ENCODE measurements at places on chromosomes 3 and 15.

- DNase-seq = peak; percentile 36
Measured at GRCh38 chr3:100048248-100048647, 66.1 kb downstream of the FILIP1L start.

DNA sequence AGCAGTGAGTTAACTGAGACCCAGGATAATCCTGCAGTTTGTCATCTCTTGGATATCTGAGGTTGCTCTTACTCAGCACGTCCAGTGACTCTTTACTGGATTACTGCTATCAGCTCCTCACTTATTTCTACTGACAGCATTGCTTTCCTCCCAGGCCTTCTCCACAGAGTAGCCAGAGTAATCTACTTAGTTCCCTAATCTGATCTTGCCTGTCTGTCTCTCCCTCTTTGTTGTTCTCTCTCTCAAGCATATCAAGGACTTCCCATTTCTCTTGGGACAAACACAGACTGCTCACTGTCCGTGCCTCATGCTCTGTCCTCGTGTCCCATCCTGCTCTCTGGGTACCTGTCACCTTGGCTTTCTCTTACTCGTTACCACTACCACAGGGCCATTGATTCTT is 376.2 kb downstream of the FEZF2 start:
- DNase-seq = no peak

DNA sequence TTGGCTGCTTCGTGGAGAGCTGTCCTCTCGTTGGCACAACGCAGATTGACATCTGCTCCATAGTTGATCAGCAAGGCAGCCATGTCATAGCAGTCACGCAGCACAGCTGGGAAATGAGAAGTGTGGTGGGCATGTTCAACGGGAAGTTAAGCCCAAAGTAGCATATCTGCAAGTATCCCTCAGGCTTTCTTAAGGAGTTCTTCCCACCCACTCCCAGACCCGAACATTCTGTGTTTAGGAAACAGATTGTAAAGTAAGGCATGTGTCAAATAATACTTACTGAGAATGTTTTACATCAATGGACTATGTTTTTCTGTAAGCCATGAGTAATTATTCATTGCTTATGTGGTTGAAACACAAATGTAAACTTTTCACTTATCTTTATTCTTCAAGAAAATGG is 9.2 kb downstream of the ASB14 start:
- no peak for DNase-seq

GRCh38 chr3:10706156-10706739 is 109.8 kb upstream of the SLC6A11 start:
- no peak for DNase-seq

DNA sequence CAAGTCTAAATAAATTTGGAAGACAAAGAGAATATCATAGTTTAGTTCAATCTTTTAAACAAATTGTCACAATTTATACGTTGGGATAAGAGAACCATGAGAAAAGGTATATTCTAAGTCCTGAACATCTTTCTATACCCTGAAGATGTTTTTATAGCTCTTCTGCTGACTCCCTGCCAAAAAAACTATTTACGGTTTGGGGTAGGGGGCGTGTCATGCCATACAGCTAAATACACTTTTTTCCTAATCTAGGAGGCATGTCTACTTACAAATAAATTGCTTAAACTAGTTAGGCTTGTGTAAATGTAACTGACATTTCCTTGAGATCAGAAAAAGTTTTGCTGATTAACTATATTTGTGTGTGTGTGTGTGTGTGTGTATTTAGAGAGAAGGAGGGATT is 163.3 kb downstream of the PGPEP1L start:
- DNase-seq = no peak

- DNase-seq = no peak
Measured at GRCh38 chr3:31968369-31968926, 12.6 kb downstream of the OSBPL10 start.

GRCh38 chr15:57731530-57732103 is 25.1 kb downstream of the POLR2M start:
- no peak for DNase-seq

DNA sequence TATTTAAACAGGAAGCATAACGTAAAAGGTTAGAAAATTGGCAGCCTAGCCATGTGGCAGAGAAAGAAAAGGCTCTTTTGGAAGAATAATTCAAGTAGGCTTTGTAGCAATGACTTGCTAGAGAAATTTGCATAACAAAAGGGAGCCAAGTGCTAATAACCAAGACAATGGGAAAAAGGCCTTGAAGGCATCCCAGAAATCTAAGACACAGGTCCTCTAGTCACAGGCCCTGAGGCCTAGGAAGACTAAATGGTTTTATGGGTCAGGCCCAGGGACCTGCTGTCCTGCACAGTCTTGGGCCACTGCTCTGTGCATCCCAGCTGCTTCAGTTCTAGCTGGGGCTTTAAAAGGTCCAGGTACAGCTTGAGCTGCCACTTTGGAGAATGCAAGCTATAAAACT is 78.5 kb downstream of the FGF7 start:
- DNase-seq = no peak

DNA sequence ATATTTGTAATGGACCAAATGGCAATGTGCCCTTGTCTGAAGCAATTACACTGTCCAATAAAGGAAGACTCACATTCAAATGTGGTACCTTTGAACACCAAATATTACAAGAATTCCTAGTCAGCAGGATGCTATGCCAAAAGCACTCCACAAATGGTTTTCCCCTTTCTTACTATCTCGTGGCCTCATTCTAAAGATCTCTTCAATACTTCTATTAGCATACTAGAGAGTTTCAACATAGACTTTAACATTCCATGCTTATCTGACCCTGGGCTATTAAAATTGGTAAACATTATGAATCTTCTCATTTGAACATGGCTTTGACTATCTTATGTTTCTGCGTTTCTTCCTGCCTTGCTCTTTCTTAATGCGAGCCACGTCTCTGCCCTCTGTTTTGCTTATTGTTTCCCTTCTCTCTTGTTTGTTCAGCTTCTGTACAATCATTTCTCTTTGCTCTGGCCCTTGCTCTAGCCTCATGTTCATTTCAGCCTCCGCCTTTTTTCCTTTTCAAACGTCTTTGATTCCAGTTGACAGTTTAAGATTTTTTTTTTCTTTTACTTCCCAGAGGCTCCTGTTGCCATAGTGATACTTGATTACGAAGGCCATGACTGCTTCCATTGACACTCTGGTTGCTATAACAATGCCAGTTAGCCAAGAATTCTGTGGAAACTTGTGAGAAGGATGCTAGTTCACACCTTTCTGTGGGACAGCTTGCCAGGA is 49.5 kb upstream of the SLC9A9 start:
- DNase-seq = no peak

DNA sequence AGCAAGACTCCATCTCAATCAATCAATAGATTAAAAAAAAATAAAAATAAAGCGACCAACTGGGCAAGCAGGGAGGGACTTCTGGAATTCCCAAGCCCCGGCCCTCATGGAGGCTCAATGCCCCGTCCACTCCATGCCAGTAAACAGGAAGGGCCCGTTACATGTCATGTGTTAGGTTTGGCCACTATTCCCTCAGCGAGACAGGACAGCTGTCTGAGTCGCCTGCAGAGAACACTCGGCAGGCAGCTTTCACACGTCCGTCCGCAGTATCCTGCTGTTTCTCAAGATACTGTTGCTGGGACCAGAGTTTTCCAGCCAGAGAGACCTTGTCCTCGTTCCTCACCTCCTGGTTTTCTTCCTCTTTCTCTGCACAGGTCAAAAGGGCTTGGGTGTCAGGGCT is 18.0 kb downstream of the TMEM44 start:
- DNase-seq = no peak

DNA sequence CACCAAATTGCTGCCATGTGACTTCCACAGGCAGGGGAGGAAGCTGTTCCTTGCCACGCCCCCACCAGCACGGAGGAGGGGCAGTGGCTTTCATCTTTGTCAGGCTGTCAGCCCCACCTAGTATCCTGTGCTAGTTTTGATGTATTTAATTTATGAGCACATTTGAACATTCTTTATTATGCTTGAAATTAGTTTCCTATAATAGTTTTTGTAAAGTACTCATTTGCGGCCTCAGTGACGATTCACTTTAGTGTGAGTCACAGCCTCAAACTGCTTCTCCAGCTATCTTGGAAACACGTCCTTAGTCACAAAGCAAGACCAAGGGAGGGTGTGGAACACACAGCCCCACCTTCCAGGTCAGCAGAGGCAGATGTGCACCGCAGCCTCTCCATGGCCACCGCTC is 239.9 kb upstream of the ATP10A start:
- no peak for DNase-seq

DNA sequence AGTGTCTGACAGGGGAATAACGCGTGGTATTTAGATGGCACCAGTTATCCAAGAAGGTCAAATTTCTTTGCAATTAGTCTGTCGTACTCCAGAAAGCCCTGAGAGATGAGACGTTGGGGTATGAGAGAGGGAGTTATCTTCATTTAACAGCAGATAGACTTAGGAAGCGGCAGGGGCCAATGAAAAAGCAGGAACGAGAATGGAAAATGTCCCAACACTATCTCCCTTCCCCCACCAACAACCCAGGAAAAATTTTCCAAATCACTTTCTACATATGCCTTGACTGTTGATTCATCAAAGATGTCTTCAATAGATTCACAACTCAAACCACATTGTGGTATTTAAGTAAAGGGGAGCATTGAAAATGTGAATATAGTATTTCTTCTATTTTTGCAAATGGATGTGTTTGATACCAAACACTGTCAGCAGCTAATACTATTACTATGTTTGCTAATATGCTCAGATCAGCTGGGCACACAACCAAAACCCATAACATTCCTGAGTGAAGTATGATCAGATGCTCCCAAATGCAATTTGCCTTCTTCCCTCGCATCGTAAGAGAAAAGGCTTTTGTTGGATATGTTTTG is 13.3 kb upstream of the GREM1 start:
- no peak for DNase-seq

DNA sequence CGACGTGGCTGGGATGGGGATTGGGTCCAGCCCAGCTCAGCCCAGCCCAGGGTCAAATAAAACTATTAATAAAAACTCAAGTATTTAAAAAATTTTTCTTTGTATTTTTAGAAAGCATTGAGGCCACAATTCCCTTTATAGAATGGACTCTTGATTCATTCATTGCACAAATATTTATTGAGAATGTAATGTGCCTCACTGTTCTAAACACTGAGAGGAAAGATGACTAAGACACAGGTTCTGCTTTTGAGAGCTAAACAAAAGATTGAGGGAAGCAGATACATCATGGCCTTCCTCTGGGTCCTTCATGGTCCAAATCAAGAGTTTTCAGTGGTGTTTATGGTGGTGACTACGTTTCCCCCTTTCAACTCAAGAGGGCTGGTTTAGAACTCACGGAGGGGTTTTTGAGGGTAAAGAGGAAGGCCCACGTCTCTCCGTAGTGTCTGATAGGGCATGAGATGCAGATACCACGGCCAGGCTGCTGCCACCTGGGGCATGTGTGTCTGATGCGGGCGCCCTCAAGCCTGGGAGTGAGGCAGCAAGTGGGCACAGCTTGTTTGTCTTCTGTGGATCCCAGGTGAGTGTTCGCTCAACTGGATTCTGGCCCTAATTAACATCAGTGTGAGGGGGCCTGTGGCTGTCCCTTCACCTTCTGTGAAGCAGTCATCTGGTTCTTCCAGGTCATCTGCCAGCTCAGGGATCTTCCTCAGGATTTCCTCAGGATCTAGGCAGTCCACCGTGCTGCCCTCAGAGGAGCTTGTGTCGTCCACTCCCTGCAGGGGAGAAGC is 73.5 kb upstream of the SCN5A start:
- DNase-seq = no peak

GRCh38 chr15:67103432-67103831 is 38.0 kb downstream of the SMAD3 start:
- DNase-seq = no peak

GRCh38 chr3:157436583-157437291 is at the start of gene PTX3:
TSS of gene PTX3 (plus strand) at chr3:157436850. CDS start at chr3:157436934, 84 bp downstream.
- DNase-seq = peak; percentile 54

GRCh38 chr3:50502225-50502583 is 1.2 kb downstream of the CACNA2D2 start:
- DNase-seq = no peak

GRCh38 chr3:108177536-108177935 is 44.7 kb downstream of the IFT57 start:
- DNase-seq = no peak

DNA sequence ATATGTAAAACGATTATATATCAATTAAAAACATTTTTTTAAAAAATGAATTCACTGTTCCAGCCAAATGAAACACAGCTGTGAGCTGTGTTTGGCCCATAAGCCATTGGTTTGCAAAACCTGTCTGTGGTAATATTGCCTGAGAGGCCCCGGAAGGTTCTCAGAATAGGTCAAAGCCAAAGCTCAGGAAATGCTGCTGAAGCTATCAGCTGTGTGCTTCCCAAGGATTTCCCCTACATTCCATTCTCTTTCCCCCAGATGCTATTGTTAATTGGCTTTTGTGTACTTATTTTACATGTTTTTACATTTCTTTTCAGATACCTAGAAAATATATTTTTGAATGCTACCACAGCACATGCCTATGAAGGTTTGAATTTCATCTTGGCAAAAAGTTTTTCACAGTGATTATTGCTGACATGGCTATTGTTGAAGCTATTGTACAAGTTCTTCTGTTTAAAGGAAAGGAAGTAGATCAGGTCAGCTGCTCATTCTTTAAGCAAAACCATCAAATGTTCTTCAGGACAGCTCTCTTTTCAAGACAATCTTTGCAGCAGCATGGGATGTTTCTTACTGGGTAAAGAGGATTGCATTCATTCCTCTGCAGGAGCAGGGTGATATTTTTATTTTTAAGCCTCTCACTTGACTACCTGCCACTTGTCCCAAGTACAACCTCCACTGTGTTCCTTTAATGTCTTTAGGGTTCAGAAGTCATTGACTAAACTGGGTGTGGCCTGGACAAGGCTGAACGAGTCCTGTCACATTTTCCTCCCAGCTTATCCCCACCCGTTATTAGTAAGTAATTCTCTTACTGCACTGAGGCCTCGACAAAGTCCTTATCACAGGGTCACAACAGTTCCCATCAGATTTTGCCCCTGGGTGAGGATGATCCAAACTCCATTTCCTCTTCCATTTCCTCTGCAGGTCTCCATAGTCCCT is 26.3 kb upstream of the BNC1 start:
- no peak for DNase-seq

- DNase-seq = no peak
Measured at GRCh38 chr3:149468504-149469212, 5.8 kb upstream of the TM4SF4 start.

- DNase-seq = peak; percentile 38
Measured at GRCh38 chr3:138461896-138462295, 27.5 kb downstream of the ESYT3 start.

GRCh38 chr3:107198581-107199181 is 178.6 kb upstream of the CCDC54 start:
- DNase-seq = no peak

- no peak for DNase-seq
Measured at GRCh38 chr3:6799264-6799915, 61.5 kb upstream of the GRM7 start.

GRCh38 chr3:42314411-42314810 is 48.4 kb upstream of the CCK start:
- DNase-seq = no peak

Measured in aorta (tissue), 5 donors.